ENCODE measurements at places on chromosomes 12 and 14.

- no peak for DNase-seq
Observed at GRCh38 chr14:64196056-64196455, 98.1 kb downstream of the ESR2 start.

GRCh38 chr12:214003-214741 lies at the start of gene SLC6A12:
Gene SLC6A12, minus strand, starts transcription at chr12:214157. Its CDS starts 4,171 bp downstream, at chr12:209986.
- no peak for DNase-seq

GRCh38 chr12:28390761-28391385 lies 200.6 kb downstream of the CCDC91 start:
- DNase-seq, result no peak

DNA sequence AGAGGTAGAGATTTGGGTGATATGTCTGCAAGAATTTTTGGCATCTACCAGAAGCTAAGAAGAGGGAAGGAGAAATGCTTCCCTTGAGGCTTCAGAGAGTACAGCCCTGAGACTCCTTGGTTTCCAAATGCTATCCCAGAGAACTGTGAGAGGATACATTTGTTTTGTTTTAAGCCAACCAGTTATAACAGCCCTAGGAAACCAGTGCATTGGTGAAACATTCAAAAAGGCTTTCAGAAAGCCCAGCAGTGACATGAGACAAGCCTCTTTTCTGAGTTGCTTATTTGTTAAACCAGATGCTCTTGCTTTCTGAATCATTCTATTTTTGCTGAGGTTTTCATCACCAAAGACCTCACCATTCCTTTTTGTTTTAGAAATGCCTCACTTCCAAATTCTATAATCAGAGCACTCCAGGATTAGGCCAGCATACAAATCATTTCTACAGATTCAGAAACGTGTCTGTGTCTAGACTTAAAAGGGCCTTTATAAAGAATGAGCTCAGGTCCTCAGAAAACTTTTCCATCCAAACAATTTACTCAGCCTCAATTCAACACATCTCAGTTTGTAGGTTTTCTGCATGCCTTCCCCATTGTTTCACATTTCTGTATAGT lies 1617.8 kb upstream of the FLRT2 start:
- DNase-seq, result no peak

- no peak for DNase-seq
Observed at GRCh38 chr14:75123991-75124390, 2.9 kb downstream of the NEK9 start.

- no peak for DNase-seq
Observed at GRCh38 chr12:18496156-18496555, 234.8 kb downstream of the PIK3C2G start.

DNA sequence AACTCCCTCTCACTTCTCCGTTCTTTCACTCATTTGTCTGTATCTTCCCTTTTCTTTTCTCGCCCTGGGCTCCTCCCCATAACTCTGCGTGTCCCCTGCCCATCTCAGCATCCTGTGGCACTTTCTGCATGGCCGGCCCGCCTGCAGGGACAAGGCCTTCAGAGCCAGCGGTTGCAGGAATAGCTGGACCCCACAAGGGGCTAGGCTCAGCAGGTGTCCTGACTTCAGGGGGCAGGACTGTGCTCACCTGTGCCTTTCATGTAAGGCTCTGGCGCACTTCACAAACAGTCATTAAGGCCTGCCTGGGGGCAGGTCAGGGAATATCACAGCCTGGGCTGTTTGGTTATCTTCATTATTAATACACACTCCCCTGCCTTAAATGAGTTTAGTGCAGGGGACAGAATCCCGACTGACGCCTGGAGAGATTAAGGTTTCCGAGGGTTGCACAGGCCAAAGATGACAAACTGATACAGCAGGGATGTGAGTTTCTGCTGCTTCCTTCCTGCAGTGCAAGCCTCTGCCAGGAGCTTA lies 768.8 kb upstream of the TBX3 start:
- no peak for DNase-seq
